ENCODE measurements at places on chromosomes 16 and 17.

- H3K36me3 ChIP-seq = peaks cover 5% of the 10 kb centered on the region
- H3K4me3 ChIP-seq = no peak overlapping the region
- no peaks in the 10 kb centered on the region for H3K27me3 ChIP-seq
- no peak overlapping the region for H3K27ac ChIP-seq
- H3K4me1 ChIP-seq = peaks cover 3% of the 10 kb centered on the region
- DNase-seq = no peak
These were observed 17.8 kb downstream of the PROCA1 start for GRCh38 chr17:28693869-28694268.

DNA sequence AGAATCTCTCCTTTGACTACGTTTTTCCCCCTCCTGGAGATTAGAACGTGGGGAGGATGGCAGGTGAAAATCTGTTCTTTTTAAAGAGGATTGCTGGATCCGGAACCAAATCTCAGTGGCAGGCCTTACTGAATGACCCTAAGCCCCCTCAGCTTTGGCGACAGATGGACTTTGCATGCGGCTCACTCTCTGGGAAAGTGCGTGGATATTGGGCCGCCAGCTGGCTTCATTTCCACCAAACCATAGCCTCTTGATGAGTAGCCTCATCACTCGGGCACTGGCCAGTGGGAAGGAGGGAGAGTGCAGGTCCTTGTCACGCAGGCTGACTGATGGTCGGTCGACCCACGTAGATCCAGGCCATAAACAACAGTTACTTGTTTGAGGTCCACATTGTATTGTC is 31.3 kb upstream of the CCDC182 start:
- H3K27ac ChIP-seq = no peak overlapping the region
- no peaks in the 10 kb centered on the region for H3K4me1 ChIP-seq
- DNase-seq = no peak
- H3K36me3 ChIP-seq = peaks cover 4% of the 10 kb centered on the region
- peaks cover 72% of the 10 kb centered on the region for H3K27me3 ChIP-seq
- H3K4me3 ChIP-seq = no peak overlapping the region

- H3K27ac ChIP-seq = peak overlapping the region; percentile 97
- peak overlapping the region; percentile 96 for H3K4me3 ChIP-seq
- DNase-seq = no peak
- H3K36me3 ChIP-seq = peaks cover 2% of the 10 kb centered on the region
These were observed 1.7 kb upstream of the AKTIP start for GRCh38 chr16:53504665-53505064.

GRCh38 chr16:27417047-27417671 is 15.2 kb downstream of the IL21R start:
- H3K27me3 ChIP-seq = no peaks in the 10 kb centered on the region
- peaks cover 8% of the 10 kb centered on the region for H3K36me3 ChIP-seq
- no peak overlapping the region for H3K4me3 ChIP-seq
- peaks cover 22% of the 10 kb centered on the region for H3K4me1 ChIP-seq
